G401 (cell line): ENCODE measurements at places on chromosomes 2 and 18.

DNA sequence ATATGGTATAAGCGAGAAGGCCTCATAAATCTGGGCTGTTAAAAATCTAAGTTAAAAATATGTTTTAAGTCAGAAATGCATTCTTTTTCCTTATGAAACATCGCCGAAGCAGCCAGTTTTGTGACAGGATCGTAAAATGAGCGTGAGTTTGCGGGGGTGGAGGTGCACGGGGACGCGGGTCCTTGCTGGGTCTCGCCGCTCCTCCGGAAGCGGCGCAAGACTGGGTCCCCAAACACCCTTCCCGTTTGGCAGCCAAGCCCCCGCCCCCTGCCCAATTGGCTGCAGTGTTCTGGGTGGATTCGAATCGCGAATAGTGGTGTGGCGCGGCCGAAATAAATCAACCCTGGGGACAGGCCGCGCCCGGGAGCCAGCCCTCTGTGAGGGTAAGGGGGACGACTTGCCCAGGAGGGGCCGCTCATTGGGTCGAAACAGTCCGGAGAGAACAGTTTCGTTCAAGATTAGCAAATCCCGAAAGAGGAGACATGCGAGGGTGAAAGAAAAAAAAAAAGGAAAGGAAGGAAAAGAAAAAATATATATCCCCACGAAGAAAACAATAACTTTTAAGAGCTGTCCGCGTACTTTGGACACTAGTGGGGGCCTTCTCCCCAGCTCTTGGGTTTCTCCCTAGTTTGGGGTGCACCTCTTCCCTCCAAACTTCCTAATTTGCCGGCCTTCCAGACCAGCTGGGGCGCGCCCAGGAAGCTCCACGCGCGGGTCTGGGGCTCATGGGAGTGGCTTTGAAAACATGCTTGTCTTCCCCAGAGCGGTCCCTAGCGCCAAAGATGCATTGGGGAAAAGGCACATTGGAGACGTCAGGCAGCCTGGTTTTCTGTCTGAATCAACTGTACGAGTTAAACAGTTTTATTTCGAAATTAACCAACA, 3.1 kb upstream of the GATA6 start:
- no peak for DNase-seq

GRCh38 chr18:68362907-68363306, 352.0 kb downstream of the TMX3 start:
- DNase-seq: no peak

DNA sequence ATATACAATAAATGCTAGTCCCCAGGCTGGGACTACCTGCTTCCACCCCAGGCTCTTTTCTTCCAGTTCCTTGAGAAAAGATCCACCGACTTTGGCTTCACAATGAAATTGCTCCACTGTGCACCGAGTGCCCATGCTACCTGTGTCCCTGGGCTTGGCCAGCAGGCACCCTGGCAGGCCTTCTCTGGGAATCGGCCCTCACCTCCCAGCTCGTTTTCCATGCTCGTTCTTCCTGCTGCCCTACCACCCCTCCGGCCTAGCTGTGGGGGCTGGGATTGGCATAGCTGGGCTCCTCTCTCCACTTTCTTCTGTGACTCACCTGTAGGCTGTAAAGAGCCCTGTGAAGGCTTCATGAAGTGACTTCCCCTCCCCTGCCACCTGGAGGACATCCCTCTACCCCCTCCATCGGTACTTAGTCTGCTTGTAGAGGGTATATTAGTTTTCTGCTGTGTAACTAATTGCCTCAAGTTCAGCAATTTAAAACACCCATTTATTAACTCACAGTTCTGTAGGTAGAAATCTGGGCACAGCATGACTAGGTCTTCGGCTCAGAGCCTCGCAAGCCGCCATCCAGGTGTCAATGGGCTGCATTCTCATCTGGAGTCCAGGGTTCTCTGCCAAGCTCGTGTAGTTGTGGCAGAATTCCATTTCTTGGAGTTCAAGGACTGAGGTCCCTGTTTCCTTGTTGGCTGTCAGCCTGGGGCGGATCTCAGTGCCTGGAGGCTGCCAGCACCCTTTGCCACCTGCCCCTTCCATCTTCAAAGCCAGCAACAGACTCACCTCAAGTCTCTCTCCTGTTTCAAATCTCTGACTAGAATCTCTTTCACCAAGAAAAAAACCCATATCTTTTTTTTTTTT, 57.6 kb downstream of the DPYSL5 start:
- DNase-seq: no peak

DNA sequence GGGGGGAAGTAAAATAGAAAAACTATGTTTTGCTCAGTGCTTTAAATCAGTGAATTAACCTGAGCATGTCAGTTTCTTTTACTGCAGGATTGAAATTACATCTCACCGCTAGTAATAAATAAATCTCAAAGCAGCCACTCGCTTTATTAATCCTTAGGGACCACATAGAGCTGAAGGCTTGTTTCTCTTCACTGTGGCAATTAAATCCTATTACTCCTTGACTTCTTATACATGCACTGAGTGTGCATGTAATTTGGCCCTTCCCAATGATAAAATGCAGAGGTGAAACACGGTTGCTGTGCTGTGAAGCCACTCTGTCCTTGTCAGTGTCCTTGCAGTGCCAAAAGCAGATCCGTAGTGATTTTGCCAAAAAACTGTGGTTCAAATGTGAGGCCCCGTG, 77.1 kb upstream of the RBM44 start:
- DNase-seq: no peak

DNA sequence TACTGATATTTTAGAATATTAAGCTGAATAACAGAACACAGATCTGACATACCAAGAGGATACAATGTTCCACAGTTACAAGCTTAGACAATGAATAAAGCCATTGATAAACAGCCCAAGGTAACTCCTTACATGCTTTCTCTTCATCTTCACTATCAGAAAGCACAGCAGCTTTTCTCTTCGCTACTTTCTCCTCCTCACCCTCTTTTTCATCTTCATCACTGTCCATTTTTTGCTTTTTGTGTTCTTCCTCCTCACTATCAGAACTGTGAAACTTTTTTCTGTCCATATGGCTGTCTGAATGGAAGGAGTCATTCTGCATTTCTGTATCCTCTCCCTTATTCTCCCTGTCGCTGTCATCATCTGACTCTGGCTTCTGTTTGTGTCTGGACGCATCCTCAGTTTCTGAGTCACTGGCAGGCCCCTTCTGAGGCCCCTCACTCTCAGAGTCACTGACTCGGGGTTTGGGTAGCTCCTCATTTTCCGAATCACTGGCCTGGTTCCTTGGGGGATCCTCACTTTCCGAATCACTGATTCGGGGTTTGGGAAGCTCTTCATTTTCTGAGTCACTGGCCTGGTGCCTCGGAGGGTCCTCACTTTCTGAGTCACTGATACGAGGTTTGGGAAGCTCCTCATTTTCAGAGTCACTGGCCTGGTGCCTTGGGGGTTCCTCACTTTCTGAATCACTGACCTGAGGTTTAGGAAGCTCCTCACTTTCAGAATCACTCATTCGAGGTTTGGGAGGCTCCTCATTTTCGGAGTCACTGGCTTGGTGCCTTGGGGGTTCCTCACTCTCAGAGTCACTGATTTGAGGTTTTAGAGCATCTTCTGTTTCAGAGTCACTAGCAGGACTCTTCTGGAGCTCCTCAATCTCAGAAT, 21.5 kb downstream of the IWS1 start:
- DNase-seq: no peak

GRCh38 chr18:22814329-22814703, 118.8 kb upstream of the RBBP8 start:
- DNase-seq: no peak

- DNase-seq: no peak
These were observed 74.9 kb downstream of the ORC4 start for GRCh38 chr2:147945660-147946059.

DNA sequence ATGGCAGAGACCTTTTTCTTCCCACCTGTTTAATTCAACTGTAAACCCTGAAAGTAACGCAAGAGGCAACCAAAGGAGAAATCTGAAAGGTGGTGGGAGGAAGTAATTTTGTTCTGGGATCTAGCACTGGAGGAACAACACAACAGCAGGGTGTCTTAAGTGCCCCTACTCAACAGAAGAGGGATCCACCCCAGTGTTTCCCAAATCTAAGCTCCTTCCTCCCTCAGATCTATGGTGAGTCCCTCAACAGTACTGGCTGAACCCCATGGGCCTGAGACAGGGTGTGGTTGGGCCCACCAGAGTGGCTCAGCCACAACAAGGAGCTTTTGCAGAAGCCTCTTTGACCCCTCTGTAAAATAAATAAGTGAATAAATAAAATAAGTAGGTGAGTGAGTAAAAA, 790.3 kb downstream of the ERBB4 start:
- no peak for DNase-seq

DNA sequence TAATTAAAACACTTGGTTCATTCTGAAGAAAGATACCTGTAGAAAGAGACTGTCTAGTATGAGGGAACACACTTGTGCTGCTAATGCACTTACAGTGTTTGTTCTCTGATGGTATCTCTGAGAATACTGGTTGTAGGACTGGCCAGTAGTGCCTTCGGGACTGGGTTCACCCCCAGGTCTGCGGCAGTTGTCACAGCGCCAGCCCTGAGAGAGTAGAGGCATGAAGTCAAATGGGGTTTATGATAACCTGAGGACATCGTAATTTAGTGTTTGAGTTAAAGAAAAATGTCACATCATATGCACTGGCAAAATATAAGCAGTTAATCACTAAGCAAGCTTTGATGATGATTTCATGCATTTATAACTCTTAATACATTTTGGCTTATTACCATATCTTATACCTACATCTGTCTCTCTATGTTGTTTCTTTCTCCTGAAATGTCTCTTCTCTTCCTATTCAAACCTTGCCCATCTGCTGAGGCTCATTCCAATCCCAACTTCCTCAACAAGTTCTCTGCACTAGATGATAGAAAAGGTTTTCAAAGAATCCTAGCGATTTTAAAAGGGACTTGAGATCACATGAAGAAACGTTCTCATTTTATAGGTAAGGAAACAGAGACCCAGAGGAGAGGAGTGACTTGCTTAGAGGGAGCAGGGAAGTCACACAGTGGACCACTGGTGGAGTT, 50.2 kb downstream of the ATIC start:
- DNase-seq: no peak

- no peak for DNase-seq
These were observed 14.8 kb upstream of the LGALSL start for GRCh38 chr2:64439194-64439593.

DNA sequence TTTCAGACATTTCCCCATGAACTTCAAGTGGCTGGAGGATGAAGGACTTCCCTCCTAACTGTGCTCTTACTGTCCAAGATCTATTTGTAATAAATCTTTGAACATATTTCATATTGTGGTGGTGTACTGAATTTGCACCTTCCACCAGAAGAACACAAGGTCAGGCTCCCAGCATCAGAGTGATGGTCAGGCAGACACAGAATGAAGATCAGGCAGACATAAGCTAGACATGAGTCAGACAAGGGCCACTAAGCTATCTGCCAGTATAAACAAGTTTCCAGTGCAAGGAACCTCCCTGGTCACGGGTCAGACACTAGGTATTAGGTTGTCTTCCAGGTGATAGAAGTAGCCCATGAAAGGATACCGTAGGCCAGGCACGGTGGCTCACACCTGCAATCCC, 20.0 kb downstream of the AQP12B start:
- no peak for DNase-seq

DNA sequence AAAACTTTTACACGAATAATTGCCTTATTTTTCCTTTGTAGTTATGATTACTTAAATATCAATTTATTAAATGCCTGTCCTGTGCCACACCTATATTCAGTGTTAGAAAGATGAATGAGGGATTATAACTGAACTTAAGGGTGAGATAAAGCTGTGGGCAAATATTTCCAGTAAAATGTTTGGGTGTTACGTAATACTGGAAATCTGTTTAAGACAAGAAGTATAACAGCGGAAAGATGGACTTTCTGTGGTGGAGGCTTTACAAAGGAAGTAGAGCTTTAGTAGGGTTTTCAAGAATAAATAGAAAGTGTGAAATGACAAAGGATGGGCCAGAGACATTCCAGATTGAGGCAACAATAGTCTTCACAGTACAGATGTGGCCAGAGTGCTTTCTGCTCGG, 927.0 kb downstream of the DPP10 start:
- DNase-seq: no peak

- DNase-seq: no peak
These were observed 667.7 kb downstream of the SOCS6 start for GRCh38 chr18:70956554-70956953.

DNA sequence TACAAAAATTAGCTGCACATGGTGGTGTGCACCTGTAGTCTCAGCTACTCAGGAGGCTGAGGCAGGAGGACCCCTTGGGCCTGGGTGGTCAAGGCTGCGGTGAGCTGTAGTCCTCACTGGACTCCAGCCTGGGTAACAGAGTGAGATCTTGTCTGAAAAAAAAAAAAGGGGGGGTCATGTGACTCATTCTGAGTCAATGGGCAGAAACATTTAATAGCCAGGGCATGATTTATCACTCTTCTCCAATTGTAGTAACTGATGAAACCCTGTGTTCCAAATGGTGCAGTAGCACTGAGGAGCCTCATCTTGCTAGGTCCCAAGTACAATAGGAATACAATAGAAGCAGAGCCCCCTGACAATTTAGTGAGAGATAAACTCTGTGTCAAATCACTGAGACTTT, 78.9 kb upstream of the CCDC68 start:
- no peak for DNase-seq

GRCh38 chr18:7740821-7741220, 173.7 kb downstream of the PTPRM start:
- no peak for DNase-seq
